ENCODE measurements at places on chromosomes 13 and 19.

DNA sequence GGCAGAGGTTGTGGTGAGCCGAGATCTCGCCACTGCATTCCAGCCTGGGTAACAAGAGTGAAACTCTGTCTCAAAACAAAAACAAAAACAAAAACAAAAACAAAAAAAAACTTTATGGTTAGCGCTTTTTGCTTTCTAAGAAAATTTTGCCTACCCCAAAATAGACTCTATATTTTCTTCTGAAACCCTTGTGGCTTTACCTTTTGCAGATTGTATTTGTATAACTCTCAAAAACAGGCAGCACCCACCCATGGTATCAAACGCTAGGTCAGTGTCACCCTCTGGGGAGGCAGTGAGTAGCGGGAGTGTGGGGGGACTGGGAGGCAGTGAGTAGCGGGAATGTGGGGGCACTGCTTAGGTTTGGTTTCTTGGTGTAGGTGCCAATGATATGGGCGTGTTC, 7.5 kb upstream of the SLC39A3 start:
- DNase-seq = no peak

- DNase-seq = no peak
Measured at GRCh38 chr19:35123573-35123972, 8.0 kb downstream of the FXYD3 start.

DNA sequence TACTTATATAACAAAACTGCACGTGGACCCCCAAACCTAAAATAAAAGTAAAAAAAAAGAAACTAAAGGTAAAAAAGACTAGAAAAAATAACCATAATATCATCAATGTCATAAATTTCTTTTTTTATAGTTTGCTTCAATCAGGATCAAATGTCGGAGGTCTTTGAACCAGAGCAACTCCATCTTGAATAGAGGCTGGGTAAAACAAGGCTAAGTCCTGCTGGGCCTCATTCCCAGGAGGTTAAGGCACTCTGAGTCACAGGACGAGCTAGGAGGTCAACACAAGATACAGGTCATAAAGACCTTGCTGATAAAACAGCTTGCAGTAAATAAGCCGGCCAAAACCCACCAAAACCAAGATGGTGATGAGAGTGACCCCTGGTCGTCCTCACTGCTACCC, 24.0 kb downstream of the TPT1 start:
- no peak for DNase-seq

DNA sequence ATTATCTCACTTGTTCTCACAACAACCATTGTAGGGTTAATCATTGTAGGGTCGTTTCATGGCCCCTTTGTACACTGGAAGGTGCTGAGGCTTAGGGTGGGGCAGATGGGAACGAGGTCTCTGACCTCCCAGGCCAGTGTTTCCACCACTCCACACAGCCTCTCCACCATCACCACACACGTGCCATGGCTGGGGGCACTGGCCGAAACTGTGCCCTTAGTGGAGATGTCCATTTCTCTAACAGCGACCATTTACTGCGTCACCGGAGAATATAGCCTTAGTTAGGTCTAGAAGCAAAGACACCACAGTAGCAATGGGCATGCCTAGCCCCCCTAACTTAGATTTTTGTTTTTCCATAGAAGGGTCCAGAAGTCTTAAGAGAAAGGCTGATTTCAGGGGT, 36.5 kb downstream of the COL4A1 start:
- DNase-seq = no peak

DNA sequence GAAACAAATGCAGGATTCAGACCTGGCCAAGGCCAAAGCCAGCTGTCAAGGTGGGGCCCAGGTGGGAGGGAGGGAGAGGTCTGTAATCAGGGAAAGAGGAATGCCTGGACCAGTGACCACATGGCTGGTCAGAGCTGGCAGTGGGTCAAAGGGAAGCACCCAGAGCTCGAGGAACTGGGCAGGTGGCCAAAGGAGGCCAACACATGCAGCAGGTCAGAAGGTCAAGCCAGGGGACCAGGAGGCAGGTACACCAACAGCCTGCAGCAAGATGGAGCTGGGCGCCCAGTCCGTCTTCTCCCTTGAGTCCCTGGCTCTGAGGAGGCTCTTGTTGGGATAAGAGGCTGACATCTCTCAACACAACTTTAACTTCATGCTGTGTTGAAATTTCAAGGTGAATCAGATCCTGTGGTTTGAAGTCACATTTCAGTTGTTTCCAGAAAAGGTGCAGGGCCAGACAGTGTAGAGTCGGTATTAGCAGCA, 17.1 kb downstream of the GPATCH1 start:
- DNase-seq = no peak

DNA sequence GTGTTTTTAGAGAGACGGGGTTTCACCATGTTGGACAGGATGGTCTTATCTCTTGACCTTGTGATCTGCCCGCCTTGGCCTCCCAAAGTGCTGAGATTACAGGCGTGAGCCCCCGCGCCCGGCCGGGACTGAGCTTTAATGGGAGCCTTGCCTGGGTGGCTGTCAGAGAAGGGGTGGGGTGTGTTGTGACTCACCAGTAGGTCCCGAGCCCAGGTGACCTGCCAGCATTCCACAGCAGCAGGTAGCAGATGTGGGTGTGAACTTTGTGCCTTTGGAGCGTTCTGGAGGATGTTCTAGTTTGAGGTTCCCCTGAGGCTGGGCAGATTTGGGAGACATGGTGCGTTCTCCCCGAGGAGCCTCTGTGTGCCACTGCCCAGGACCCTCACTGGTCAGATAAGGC, 7.1 kb upstream of the EPN1 start:
- DNase-seq = no peak

Measured in SK-N-DZ (cell line).